NCI-H2081 treated with DMSO at 0.1 percent for 48 hours (cell line): ENCODE measurements at places on chromosomes 11 and 22.

DNA sequence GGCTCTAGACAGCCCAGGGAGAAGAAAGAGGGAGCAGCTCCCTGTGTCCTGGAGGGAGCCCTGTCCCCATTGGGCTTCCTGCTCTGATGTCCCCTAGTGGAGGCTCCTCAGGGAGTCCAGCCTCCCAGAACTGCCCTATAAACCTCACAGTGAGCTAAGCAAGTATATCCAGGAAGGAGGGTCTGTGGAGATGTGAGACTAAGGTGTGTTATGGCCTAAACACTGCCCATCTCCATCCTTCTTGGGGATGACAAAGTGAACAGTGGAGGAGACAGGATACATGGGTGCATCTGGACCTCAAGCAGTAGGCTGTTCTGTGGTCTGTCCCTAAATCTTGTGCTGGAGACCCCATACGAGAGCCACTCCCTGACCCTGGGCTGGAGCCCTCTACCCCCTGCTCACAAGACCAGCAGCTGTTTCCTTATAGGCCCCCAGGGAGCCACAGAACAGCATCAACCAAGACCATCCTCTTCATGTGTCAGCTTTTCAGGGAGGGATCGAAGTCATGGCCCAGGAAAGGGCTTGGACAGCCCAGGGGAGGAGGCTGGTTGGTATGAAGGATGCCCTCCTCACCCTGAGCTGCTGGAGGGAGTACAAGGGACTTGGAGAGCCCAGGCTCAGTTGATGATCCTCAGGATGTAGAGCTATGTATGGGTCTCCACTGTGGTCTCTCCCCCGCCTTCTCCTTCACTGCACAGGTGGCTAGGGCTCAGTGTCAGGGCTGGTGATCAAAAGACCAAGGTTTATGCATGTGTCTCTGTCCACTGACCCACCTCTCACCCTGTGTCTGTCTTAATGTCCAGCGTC is 49.7 kb upstream of the TOP3B start:
- no peak for DNase-seq

DNA sequence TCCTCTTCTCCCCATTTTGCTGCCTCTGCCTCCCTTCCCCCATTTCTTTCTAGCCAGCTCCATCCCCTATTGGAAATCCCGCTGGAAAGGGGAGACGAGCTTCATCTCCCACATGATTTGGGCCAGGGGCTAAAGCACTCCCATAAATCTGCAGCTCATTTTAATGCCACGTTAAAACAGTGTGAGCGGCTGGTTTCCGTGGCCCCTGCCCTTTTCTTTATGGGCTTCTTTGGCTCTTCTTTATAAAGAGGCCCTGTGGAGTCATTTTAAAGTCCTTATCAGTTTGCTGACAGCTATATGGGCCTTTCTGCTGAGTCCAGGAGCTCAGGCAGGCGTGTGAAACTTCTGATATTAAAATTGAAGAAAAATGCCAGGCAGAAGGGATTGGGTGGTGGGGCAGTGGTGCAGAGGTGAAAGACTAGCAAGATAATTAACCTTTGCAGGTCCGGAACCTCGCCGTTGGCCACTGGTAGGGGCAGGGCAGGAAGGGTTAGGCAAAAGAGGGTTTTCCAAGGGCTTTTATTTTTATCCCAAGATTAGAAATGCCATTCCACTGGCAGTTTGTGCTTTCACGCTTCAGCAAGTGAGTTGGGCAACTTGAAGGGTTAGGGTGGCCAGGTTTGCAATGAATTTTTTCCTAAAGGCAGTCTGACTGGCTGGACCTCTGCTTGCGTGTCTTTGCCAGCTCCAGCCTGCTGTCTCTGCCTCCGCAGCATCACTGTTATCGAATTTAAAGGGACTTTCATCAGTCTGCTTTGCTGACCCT is 44.3 kb downstream of the EXT2 start:
- DNase-seq: no peak

DNA sequence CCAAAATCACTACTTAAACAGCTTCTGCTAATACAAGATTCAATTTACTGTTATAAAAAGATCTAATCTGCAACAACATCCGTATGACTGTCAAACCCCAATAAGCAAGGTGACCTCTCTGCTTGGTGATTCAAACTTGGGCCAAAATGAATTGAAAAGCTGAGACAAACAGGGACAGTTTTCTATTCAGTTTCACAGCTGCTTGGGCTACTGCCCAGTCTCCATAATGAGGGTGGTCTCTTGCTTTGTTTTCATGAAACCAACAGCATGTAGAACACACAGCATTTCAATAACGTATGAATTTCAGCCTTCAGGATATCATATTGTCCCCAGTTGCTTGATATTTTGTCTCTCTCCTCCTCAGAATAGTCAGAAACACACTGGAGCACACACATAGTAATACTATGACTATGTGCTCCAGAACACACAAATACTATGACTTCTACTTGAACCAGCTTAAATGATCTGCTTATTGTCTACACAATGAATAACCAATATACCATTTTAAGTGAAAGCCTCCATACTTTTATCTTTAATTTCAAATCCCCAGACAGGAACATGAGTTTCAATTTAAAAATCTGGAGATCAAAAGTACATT is 285.0 kb downstream of the TTC28 start:
- DNase-seq: no peak

DNA sequence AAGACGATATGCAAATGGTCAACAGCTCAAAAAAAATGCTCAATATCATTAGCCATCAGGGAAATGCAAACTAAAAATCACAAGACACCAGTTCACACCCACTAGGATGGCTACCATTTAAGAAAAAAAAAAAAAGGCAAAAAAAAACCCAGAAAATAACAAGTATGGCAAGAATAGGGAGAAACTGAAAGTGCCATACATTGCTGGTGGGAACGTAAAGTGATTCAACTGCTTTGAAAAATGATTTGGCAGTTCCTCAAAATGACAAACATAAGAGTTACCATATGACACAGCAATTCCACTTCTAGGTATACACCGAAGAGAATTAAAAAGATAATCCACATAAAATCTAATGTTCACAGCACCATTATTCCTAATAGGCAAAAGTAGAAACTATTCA is 47.5 kb downstream of the PICALM start:
- no peak for DNase-seq

- no peak for DNase-seq
Observed at GRCh38 chr11:87338046-87338639, 300.4 kb downstream of the TMEM135 start.

DNA sequence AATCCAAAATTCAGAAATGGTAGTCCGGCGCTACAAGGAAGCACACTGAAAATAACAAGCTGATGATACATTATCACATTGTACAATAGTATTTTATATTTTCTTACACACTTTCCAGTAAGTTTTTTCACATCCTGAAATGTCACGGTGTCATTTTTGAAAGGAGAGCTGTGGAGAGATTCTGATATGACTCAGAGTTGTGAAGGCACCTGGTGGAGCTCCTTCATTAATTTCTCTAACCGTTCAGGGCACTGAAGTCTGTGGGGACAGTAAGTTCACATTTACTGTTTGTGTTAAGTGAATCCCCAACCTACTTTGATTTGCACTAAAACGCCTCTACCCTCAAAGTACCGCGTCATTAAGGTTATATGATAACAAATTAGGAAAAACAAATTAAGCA is 13.3 kb downstream of the LDHAL6A start:
- DNase-seq: no peak

- DNase-seq: no peak
Observed at GRCh38 chr11:109858152-109858551, 235.0 kb upstream of the ZC3H12C start.

DNA sequence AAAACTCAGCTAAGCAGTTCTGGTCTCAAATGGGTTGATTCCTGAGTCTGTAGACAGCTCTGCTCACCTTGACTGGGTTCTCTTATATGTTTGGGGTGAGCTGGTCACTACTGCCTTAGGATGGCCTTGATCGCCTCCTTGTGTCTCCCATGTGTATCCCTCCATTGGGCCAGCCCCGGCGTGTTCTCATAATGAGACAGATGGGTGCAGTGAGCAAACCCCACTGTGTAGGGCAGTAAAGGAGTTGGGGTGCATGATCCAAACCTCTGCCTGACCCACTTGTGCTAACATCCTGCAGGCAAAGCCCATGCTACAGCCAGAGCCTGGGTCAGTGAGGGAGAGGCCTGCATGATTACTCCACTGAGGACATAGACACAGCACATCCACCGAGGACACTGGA is 657.6 kb downstream of the BRD1 start:
- no peak for DNase-seq

DNA sequence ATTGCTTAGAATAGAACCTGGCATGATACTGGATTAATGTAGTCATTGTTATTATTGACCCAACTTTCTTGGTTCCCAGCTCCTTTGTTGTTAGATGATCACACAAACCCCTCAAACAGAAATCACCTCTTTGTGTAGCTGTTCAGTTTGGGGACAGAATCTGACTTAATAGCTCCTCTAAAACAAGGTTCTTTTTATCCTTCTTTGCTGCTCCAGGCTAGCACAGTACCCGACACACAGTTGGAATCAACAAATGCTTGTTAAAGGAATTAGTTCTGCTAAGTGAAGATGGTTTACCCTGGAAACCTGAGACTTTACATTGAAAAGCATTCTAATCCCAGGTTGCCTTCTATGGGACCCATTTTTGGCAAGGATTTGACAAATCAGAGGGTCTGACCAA is 43.9 kb downstream of the GAB2 start:
- no peak for DNase-seq

- no peak for DNase-seq
Observed at GRCh38 chr11:66072518-66072917, 2.4 kb downstream of the PACS1 start.

- DNase-seq: no peak
Observed at GRCh38 chr11:119365071-119365591, 16.4 kb downstream of the USP2 start.

GRCh38 chr11:11895672-11896071 is 53.9 kb downstream of the USP47 start:
- DNase-seq: no peak

DNA sequence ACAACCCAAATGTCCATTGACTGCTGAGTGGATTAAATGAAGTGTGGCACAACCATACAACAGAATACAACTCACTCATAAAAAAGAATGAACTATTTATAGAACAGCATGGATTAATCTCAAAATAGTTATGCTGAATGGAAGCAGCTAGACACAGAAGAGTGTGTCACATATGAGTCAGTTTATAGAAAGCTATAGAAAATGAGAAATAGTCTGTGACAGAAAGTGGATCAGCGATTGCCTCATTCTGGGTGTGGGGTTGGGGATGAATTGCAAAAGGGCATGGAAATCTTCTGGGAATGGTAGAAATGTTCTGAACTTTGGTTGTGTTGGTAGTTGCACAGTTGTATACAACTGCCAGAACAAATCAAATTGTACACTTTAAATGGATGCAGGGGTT is 37.4 kb downstream of the PRR5L start:
- no peak for DNase-seq

DNA sequence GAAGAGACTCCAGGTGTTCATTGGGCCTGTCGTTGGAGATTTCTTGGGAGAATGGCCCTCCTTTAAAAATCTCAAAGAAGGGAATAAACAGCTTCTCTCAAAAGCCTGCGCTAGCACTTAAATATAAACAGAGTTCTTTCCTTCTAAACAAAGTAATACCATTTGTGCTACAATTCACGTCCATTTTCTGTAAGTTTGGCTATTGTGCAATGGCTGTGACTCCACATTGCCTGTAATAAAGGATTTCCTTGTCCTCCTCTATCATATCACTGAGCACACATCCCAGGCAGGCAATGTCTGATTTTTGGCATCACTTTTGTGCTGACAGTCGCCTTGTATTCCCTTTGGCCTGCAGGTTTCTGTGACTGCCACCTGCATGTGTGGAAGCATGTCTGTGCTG is 4.9 kb upstream of the ADAMTS8 start:
- no peak for DNase-seq

- DNase-seq: no peak
Observed at GRCh38 chr11:44252999-44253602, 56.8 kb downstream of the ALX4 start.

- no peak for DNase-seq
Observed at GRCh38 chr11:95916049-95916448, 7.9 kb downstream of the MTMR2 start.

DNA sequence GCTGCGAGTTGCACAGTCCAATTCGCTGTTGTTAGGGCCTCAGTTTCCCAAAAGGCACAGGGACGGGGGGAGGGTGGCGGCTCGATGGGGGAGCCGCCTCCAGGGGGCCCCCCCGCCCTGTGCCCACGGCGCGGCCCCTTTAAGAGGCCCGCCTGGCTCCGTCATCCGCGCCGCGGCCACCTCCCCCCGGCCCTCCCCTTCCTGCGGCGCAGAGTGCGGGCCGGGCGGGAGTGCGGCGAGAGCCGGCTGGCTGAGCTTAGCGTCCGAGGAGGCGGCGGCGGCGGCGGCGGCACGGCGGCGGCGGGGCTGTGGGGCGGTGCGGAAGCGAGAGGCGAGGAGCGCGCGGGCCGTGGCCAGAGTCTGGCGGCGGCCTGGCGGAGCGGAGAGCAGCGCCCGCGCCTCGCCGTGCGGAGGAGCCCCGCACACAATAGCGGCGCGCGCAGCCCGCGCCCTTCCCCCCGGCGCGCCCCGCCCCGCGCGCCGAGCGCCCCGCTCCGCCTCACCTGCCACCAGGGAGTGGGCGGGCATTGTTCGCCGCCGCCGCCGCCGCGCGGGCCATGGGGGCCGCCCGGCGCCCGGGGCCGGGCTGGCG is at the start of gene BCR:
Gene BCR, plus strand, starts transcription at position 209 of the 592 bp plus-strand sequence. CDS start 452 bp downstream, outside the sequence.
- no peak for DNase-seq

- no peak for DNase-seq
Observed at GRCh38 chr11:69775163-69775755, at the start of gene FGF4. Gene FGF4 (minus strand): TSS chr11:69775341. CDS start chr11:69775084, 257 bp downstream.

- DNase-seq: no peak
Observed at GRCh38 chr11:87281496-87281895, 243.8 kb downstream of the TMEM135 start.

DNA sequence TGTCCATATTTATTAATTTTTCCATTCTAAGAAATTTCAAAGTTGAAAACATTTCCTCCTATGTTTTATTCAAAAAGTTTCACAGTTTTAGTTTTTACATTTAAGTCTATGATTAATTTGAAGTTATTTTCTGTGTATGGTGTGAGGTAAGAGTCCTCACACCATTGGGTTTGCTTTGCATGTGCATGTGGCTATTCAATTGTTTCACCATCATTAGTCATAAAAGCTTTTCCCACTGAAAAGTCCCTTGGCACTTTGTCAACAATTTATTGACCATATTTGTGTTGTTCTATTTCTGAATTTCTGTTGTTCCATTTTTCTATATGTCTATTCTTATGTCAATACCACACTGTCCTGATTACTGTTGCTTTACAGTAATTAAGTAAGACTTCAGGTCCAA is 186.5 kb downstream of the KIF18A start:
- no peak for DNase-seq
